Hematopoietic multipotent progenitor cell treated with erythropoietin and hydrocortisone succinate and interleukin-3 and kit ligand, for 6 days (in vitro differentiated cells): ENCODE measurements at places on chromosomes 3 and 15.

GRCh38 chr3:60301142-60301541 is 950.1 kb downstream of the FHIT start:
- DNase-seq = no peak

- DNase-seq = peak; percentile 59
These were observed at the start of gene PRRT3 for GRCh38 chr3:9951962-9952805. Gene PRRT3 (minus strand): TSS chr3:9952408. CDS start chr3:9950115, 2,293 bp downstream.

GRCh38 chr3:134446800-134447199 is 39.0 kb downstream of the ANAPC13 start:
- DNase-seq = no peak

DNA sequence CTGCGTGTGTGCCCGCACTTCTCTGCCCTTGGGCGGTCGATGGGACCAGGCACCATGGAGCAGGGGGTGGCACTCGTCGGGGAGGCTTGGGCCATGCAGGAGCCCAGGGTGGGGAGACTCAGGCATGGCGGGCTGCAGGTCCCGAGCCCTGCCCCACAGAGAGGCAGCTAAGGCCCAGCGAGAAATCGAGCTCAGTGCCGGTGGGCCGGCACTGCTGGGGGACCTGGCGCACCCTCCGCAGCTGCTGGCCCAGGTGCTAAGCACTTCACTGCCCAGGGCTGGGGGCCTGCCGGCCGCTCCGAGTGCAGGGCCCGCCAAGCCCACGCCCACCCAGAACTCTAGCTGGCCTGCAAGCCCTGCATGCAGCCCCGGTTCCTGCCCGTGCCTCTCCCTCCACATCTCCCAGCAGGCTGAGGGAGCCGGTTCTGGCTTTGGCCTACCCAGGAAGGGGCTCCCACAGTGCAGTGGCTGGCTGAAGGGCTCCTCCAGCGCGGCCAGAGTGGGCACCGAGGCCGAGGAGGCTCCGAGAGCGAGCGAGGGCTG is 553 bp upstream of the RTP4 start:
- no peak for DNase-seq

GRCh38 chr3:138923531-138923994 is 23.4 kb downstream of the FOXL2 start:
- peak; percentile 95 for DNase-seq

DNA sequence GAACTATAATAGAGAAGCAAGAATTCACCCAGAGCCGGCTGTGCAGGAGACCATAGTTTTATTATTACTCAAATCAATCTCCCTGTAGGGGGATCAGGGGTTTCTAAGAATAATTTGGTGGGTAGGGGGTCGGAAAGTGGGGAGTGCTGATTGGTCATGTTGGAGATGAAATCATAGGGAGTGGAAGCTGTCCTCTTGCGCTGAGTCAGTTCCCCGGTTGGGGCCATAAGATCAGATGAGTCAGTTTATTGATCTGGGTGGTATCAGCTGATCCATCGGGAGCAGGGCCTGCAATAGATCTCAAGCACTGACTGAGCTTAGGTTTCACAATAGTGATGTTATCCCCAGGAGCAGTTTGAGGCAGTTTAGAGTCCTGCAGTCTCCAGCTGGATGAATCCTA is 97.0 kb upstream of the SNRPN start:
- DNase-seq = no peak

GRCh38 chr3:101676216-101676764 is 642 bp downstream of the ZBTB11 start:
- DNase-seq = peak; percentile 97

- peak; percentile 74 for DNase-seq
These were observed 29.0 kb downstream of the CCDC33 start for GRCh38 chr15:74265046-74265639.

DNA sequence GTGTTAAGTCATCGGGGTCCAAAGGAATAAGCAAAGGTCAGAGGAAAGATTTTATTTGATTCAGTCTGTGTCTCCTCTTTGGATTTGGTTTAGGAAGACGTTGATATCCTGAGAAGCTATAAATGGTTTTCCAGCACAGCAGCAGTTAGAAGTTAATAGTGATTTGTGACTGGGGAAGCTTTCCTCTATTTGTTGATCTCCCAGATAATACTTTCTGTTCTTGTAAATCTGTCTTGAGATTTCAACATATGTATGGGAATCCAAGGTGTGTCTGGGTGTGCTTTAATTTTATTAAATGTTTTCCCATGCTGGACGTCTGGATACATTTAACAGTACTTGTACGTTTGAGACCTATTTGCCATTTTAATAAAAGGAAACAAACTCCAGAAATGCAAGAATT is 409.5 kb downstream of the ROBO1 start:
- DNase-seq = no peak
